NCI-H446 treated with DMSO at 0.1 percent for 48 hours (cell line): ENCODE measurements at places on chromosomes 3 and 15.

- no peak for DNase-seq
Measured at GRCh38 chr3:132448216-132448961, 31.1 kb downstream of the DNAJC13 start.

- no peak for DNase-seq
Measured at GRCh38 chr3:29312960-29313452, 32.1 kb downstream of the RBMS3 start.

DNA sequence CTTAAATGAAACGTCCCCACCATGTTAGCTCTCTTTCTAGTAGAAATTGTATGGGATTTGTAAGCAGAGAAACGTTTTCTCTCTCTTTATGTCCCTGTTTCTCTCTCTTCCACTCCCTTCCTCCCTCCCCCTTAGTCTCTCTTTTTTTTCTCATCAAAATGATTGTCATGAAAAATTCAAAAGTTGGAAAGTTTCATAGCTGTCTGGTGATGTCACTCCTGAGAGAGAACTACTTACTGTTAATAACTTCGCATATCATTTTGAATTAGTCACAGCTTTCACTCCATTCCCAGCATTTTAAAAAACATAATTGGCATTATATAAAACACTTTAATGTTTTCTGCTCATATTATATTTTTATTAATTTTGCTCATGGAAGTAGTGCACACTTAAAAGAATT, 331.1 kb downstream of the C3orf38 start:
- no peak for DNase-seq

GRCh38 chr3:158911586-158911985, 109.7 kb downstream of the MFSD1 start:
- DNase-seq: no peak

DNA sequence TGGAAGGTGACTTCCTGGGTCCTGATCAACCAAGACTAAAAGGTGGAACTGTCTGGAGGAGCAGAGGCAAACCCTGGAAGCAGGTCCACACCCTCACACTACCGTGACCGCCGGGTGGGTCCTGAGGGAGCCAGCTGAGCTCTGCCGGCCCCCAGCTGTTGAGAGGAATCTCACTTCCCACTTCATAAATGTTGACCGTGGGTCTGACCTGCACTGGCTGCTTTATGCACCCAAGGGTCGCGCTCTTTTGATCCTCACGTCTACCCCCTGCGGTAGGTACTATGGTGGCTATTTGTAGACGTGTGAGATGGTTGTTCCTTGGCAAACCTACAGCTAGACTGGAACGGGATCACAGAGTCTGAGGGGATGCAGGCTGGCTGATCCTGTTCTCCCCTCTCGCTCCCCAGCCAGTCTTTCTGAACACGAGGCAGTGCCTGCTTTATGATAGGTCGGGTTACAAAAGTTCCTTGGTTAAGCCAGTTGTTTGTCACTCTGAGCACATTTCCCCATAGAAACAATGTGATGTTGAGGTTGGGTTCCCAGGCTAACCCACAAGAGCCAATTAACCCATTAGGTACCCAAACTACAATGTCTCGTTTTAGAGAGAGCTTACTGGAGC, 113.0 kb upstream of the ETV5 start:
- no peak for DNase-seq

GRCh38 chr3:156171281-156172267, 51.2 kb downstream of the KCNAB1 start:
- DNase-seq: no peak

DNA sequence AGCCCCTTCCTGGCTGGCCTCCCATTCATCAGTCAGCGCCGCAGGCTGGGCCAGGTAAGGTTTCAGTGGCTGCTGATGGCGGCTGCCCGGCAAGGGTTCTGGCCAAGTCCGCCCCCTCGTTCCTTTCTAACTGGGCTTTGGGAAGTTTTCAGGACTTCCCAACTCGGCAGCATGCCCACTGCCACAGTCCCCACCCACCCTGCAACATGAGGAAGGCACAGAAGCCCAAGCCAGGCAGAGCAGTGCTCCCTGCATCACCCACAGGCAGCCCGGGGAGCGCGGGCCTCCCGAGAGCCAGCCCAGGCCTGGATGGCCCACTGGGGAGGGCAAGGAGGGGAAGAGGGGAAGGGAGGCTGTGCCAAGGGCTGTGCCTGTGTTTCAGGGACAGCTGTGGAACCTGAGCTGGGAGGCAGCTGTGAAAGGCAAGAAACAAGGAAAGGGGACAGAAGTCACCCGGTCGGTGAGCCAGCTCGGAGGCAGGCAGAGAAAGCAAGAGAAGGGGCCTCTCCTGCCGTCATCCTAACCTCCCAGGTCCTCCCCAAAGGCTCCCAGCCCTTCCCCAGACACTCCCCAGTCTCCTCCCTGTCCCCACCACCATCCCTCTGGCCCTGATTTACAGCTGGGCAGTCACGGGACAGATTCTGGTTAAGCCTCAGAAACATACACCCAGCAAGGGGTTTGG, 73.9 kb downstream of the CPN2 start:
- peak; percentile 99 for DNase-seq

DNA sequence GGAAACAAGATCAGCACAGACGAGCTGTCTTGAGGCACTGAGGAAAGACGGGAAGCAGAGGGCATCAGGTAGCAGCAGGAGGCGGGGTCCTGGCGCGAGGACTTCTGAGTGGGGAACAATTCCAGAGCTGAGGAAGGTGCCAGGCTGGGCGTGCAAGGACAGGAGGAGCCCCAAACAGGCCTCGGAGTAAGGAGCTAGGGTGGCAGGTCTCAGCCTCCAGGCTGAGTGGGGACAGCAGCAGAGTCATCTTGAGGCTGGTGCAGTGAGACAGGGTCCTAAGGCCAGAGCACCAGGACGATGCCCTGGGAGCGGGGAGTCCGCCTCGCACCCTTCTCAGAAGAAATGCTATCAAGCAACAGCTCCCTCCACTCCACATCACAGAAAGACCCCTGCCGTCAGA, 78.4 kb downstream of the PCSK6 start:
- DNase-seq: no peak

DNA sequence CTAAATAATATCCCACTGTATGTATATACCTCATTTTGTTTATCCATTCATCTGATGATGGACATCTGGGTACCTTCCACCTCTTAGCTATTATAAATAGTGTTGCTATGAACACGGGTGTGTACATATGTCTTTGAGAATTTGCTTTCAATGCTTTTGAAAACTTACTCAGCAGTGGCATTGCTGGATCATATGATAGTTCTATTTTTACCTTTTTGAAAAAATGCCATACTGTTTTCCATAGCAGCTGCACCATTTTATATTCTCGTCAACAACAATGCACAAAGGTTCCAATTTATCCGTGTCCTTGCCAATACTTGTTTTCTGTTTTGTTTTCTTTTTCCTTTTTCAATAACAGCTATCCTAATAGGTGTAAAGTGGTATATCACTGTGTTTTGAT, 77.1 kb downstream of the PEAK1 start:
- no peak for DNase-seq

DNA sequence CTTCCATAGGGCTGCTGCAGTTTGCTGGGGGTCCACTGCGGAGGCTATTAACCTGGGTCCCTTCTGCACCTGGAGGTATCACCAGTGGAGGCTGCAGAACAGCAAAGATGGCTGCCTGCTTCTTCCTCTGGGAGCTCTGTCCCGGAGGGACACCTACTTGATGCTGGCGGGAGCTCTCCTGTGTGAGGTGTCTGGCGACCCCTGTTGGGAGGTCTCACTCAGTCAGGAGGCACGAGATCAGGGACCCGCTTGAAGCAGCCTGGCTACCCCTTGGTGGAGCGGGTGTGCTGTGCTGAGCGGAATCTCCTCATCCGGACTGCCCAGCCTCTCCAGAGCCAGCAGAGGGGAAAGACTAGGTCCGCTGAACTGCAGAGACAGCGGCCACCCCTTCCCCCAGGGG, 56.0 kb upstream of the CTXND1 start:
- no peak for DNase-seq

DNA sequence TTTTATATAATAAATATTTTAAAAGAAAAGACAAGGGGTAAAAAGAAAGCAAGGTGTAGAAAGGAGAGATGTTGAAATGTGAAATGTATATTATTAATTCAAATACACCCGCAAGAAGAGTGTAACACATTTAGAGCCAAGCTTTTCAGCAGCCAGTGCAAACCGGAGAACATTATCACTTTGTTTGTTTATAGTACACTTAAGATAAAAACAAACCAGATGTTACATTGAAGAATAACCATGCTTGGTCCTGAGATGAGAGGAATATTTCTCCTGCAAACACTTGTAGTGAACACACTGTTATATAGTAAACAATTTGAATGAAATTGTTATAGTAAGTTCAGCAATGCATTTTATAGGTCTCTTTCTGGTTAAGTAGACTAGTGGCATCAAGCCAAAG, 1441.5 kb downstream of the OTOL1 start:
- no peak for DNase-seq

DNA sequence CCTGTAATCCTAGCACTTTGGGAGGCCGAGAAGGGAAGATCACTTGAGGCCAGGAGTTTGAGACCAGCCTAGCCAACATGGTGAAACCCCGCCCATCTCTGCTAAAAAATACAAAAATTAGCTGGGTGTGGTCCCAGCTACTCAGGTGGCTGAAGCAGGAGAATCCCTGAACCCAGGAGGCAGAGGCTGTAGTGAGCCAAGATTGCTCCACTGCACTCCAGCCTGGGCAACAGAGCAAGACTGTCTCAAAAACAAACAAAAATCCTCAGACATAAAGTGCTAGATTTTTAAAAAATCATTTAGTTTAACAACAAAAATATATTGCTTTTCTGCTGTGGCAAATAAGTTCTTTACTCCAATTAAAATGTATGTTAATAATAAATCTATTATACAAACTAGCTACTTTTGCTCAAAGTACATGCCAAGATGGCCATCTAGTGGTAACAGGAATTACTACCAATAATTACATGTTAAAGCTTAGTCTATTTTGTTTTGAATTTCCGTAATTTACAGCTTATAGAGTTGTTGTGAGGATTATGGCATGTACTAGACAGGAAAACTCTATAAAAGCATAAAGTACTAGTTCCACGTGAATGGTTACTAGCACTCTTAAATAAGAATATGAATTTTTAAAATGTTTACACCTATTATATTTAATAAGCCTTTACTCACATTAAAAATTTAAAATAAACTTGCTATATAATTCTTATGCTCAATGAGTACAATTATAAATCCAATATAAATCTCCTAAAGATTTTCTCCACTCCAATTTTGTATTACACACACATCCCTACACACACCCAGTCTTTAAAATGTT, 39.0 kb downstream of the GABPB1 start:
- peak; percentile 24 for DNase-seq

DNA sequence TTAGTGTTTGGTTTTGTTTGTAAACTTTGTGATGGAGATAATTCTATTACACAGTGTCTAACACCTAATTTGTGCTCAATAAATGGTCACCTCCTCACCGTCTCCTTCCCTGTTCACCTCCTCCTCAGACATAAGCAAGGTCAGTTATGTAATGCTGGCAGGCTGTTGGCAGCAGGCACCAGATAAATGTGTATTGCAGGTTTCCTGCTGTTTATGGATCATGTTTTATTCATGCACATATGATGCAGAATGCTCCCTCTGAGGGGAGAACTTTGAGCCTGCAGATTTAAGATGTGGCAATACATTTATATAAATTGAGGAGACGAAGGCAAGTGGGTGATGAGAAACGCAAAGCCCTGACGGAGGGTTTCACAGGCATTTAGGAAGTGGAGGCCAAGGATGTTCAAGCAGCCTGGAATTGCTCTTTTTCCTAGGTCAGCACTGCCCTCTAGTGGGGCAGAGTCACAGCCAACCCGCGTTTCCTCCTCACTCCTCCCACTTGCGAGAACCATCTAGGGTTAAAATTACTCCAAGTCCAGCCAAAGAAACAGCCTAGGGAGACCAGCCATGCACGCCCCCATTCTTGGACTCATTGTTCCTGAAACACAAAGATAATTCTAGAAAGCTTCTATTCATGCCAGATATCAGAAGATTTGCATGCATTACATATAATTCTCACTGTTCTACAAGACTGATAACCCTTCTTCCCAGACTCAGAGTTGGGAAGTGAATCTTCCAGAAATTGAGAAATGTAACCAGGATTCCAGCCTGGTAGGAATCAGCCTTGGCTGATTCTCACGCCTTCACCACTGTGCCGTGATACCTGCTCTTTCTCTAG, 228.7 kb downstream of the SLCO3A1 start:
- peak; percentile 34 for DNase-seq

- DNase-seq: no peak
Measured at GRCh38 chr3:160607826-160608225, 42.5 kb upstream of the KPNA4 start.

DNA sequence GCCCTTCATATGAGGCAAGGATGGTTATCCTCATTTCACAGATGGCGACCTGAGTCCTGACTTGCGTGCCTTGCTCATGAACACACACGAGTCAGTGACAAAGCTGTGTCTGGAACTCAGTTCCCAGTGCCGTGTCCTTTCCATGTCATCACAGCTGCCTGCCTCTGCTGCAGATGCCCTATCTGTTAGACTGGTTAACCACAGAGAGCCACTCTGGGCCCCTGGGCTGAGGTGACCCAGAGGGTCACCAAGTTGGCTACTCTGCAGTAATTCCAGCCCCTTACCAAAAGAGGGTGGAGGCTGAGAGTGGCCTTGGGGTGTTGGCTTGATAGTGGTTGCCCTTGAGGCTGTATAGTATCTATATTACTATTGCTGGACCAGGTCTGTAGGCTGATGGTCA, 41.0 kb downstream of the RAB11A start:
- no peak for DNase-seq

DNA sequence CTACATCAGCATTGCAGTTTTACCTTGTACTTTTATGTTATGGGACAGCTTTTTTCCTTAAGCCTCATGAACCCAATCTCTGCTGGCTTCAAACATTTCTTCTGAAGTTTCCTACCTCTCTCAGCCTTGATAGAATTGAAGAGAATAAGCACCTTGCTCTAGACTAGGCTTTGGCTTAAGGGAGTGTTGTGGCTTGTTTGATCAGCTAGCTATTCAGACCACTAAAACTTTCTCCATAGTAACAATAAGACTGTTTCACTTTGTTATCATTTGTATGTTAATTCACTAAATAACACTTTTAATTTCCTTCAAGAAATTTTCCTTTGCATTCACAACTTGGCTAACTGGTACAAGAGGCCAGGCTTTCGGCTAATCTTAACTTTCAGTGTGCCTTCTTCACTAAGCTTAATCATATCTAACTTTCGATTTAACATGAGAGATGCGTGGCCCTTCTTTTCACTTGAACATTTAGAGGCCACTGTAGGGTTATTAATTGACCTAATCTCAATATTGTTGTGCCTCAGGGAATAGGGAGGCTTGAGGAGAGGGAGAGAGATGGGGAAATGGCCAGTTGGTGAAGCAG, 8.1 kb upstream of the TIGIT start:
- no peak for DNase-seq
